Posterior cingulate gyrus (tissue), 11 donors: ENCODE measurements at places on chromosomes 2 and 18.
A peak's percentile ranks its signal among the peaks of the same experiment; 100 is the strongest.

- DNase-seq, result no peak
These were observed 3.0 kb downstream of the ACOXL start for GRCh38 chr2:110735366-110735765.

- DNase-seq, result no peak
These were observed 358.6 kb downstream of the DLGAP1 start for GRCh38 chr18:4096486-4096885.

GRCh38 chr2:101803945-101804696, 106.6 kb downstream of the MAP4K4 start:
- no peak for DNase-seq

GRCh38 chr2:172095905-172096625, 6.6 kb downstream of the DLX2 start:
- DNase-seq, result no peak

DNA sequence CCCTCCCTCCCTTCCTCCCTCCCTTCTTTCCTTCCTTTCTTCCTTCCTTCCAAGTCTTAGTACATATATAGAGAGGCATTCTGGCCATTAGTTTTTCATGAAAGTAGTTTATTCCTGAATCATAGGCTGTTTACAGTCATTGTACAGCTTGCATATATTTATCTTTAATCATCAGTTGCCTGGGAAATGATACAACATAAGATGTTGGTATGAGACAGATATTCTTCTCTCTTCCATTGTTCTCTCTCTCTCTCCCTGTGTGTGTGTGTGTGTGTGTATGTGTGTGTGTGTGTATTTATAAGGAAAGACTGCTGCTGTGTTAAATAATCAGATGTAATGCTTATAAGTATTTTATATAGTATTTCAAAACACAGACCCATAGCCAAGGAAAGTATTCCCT, 289.8 kb upstream of the UBE2E3 start:
- DNase-seq, result no peak

DNA sequence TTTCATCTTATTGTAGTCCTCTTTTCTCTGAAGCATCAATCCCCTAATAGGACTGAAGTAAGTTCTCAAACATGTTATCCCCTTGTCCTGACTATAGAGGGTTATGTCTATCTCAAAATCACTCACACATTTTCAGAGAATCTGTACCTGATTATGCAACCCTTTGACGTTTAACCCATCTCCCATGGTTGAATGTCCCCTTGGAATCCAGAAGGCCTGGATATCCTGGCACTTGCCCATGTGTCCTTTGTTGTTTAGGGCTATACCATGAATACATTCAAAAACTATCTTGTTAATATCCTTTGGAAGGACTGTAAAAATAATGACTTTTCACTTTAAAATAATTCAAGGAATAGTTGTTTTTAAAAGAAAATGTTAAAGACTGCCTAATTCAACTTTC, 66.3 kb upstream of the PSMD14 start:
- no peak for DNase-seq

- no peak for DNase-seq
These were observed 46.2 kb upstream of the CCDC141 start for GRCh38 chr2:179096090-179096489.

DNA sequence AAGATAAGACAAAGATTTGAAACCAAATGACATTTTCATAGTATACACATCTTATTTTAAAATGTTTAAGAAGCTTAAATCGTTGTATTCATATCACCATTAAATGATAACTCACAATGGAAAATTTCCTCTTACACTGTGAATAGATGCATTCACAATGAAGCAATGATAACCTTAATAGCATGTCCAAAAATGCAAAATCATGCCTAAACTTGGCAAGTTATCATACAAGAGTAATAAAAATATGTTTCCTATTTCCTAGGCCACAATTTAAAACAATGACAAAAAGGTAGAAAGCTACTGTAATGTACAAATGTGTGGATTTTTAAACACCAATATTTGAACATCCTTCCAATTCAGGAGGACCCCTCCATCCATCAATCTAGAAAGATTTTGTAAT, 157.4 kb upstream of the GULP1 start:
- no peak for DNase-seq

GRCh38 chr2:168666339-168666738, 136.1 kb upstream of the NOSTRIN start:
- DNase-seq, result no peak

DNA sequence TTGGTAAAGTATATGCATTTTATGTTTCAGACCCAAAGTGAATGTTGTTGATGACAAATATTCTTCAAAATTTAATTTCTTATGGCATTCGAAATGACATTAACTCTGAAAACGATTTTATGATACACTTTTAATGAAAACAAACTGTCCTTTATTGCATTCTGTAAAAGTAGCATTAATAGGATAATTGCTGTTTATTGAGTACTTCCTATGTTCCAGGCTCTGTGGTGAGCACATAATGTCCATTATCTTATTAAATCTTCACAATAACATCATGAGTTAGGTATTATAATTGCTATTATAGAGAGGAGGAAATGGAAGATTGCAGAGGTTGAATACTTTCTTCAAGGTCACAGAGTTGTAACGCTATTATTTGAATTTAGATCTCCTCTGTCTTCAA, 638.0 kb downstream of the LRP1B start:
- no peak for DNase-seq

- DNase-seq, result no peak
These were observed 27.3 kb downstream of the MTCL1 start for GRCh38 chr18:8732442-8733360.

DNA sequence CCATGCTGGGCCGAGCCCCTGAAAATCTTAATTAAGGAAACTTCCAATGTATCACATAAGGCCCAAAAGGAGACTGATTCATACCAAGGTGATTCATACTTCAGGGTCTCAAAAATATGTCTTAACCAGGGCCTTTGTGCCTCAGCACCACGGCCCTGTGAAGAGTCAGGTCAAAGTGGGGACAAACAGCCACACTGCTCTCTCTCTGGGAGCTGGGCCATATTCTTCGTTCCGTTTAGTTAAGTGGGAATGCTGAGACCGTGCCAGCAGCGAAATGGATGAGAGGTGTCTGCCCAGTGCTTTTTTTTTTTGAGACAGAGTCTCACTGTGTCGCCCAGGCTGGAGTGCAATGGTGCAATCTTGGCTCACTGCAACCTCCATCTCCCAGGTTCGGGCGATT, 9.3 kb upstream of the PTMA start:
- no peak for DNase-seq

GRCh38 chr2:128701418-128701817, 382.8 kb upstream of the HS6ST1 start:
- DNase-seq, result no peak

DNA sequence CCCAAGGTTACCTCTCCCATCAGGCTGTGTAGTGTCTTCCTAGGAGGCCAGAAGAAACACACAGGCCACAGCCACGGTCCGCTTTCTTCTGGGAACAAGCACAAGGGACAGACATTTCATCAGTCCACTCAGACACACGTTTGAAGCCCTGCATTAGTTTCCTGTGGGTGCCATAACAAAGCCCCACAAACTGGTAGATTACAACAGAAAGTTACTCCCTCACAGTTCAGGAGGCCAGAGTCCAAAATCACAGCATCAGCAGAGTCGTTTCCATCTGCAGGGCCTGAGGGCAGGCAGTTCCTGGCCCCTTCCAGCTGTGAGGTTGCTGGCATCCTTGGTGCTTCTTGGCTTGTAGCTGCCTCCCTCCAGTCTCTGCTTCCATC, 8.8 kb upstream of the PRLH start:
- no peak for DNase-seq

DNA sequence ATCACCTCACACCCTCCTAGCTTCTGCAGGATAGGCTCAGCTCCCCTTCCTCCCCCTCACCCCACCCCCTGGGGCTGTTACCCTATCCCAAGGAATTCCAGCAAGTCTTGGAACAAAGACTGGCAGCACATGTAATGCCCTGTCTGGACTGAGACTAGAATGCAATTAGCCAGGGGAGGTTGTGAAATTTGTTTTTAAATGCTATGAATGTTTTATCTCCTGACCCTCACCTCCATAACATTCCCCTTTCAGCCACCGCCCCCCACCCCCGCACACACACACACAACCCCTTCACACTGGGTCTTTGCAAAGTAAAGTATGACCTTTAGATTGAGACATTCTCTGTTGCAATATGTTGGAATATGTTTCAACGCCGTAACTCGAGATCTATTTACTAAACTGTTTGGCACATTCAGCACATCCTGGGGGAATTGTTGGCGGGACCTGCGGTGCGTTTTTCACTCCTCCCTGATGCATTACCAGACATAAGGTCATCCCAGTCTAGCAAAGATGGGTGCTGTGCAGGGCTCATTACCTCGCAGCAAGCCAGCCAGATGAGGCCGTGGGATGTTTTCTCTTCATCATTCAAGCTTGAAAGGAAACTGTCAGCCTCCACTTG, 290.7 kb upstream of the SLC14A2 start:
- DNase-seq, result no peak

- DNase-seq, result no peak
These were observed 68.6 kb downstream of the ZC3H6 start for GRCh38 chr2:112343827-112344585.

DNA sequence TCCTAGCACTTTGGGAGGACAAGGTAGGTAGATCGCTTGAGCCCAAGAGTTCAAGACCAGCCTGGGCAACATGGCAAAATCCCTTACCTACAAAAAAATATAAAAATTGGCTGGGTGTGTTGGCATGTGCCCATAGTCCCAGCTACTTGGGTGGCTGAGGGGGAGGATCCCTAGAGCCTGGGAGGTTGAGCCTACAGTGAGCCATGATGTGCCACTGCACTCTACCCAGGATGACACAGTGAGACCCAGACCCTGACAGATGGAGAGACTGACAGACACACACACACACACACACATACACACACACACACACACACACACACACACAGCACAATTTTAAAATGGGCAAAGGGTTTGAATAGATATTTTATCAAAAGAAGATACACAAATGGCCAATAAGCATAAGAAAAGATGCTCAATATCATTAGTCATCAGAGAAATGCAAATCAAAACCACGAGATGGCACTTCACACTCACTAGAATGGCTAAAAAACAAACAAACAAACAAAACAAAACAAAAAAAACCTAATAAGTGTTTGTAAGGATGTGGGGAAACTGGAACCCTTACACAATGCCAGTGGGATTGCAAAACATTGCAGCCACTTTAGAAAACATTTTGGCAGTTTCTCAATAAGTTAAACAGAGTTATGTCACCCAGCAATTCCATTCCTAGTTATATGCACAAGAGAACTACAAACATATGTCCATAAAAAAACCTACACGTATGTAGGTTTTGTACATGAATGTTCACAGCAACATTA, 42.3 kb downstream of the BAZ2B start:
- no peak for DNase-seq

DNA sequence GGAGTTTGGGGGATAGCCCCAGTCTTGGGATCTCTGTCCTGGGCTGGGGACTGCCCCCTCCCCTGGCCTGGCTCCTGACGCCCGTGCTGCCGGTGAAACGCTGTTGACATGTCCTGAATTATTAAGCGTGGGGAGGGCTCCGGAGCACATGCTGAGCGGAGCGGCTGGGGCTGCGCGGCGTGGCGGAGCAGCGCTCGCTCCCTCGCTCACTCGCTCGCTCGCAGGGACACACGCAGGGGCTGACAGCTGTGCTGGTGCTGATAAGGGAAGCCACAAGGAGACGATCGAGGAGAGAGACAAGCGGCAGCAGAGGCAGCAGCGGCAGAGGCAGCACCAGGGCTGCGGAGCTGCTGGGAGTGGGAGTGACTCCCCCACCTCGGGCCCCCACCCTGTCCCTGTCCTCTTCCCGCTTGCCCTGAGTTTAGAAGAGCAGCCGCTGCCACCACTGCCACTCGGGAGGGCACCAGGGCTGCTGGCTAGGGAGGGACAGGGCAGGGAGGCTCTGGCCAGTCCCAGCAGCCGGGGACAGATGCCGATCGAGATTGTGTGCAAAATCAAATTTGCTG, at the start of gene ASIC4:
Gene ASIC4, plus strand, starts transcription at position 287 of the 566 bp plus-strand sequence. Its CDS starts 243 bp downstream, at position 530.
- DNase-seq, result peak; percentile 79

DNA sequence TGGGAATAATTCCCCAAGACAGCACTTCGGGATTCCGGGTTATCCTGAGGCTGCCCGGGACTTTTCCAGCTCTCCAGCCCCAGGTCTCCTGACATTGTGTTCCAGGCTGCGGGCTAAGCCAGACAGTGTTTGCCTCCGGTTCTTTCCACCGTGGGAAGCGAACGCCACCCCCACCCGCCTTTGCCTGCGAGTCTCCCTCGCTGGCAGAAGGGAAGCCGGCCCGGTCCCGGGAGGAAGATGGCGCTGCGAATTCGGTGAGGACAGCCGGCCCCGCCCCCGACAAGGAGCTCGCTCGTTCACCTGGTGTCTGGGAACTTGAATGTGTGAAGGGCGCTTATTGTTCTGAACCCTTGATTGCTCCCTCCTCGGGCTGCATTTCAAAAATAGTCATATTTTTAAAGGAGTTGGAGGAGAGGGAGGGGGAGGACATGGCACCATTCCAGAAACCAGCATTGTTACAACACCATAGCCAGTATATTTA, 2.9 kb downstream of the LRATD1 start:
- DNase-seq, result peak; percentile 72

DNA sequence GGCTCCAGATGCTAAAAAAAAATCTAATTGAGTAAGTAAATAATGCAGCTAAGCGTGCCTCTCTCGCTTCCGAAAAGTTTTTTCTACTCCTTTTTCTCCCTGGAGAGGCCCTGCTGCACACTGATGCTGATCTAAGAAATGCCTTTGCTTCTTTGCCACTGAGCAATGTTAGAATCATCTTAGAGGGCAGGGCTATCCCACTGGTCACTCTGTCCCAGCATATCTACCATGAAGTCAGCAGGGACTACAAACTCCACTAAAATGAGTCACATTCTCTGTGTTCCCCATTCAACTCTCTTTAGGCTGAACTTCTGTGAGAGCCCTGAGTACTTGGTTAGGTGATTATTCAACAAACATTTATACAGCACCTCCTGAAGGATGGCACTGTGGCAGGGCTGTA, 127.6 kb upstream of the LYPD1 start:
- DNase-seq, result no peak

- DNase-seq, result peak; percentile 42
These were observed 185.4 kb downstream of the TFCP2L1 start for GRCh38 chr2:121099329-121100290.

GRCh38 chr2:240301256-240301795, 134.1 kb upstream of the GPC1 start:
- DNase-seq, result peak; percentile 29

DNA sequence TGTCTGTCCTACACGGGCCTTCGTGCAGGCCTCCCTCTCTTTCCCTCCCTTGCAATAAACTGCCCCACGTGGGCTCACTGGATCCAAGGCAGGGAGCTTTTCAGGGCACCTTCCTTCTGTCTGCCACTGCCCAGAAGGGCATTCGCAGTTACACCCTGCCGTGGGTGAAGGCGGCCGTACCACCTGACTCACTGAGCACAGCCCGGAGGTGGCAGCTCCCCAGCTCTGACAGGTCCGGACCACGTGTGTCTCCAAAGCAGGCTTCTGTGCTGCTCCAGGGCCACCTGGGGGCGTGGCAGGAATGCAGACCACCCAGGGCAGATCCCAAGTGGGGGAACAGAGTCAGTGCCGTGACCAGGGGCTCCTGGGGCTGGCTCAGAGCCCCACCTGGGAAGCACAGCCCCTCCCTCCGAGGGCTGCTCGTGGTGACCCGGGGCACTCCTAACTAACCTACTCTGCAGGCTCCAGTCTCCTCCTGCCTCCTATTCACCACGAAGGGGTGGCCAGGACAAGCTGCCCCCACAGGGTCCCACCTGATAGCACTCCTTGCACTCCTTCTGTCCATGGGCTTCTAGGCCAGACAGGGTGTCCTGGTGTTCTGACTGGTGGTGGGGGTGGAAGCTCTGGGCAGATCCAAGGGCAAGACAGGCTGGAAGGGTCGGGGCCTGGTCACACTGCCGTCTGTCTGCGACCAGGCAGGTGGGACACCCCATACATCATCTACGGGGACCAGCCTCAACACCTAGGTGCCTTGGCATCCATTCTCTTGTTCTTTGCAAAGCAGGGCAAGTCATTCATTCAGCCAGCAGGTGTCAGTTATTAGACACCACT, 9.7 kb downstream of the SNED1 start:
- peak; percentile 86 for DNase-seq
